NCI-H460 (cell line): ENCODE measurements at places on chromosomes 3 and 15.

DNA sequence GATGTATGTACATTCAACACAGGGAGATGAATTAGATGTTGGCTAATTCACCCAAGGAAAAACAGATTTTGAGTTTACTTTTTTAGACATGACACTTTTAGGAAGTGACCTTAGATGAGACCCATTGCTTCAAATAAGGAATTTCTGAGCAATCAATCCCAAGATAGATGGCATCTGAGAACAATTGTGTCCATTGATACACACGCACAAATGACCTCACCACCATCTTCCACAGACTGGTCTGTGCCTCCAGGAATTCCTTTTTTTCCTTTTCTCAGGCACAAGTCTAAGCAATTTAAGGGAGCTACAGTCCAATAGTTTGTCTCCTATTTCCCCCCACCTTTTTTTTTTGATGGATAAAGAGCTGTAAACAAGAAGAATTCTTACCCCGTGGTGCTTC, 265.3 kb downstream of the TBL1XR1 start:
- no peak for DNase-seq

DNA sequence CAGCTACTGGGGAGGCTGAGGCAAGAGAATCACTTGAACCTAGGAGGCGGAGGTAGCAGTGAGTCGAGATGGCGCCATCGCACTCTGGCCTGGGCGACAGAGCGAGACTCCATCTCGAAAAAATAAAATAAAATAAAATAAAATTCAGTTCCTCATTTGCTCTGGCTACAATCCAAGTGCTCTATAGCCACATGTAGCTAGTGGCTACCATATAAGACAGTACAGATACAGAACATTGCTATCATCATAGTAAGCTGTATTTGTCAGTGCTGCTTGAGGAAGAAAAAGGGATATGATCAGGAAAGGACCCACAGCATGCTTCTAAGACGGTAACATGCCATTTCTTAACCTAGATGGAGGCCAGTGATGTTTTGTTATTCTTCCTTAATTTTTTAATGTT, 88.7 kb upstream of the CDAN1 start:
- no peak for DNase-seq

DNA sequence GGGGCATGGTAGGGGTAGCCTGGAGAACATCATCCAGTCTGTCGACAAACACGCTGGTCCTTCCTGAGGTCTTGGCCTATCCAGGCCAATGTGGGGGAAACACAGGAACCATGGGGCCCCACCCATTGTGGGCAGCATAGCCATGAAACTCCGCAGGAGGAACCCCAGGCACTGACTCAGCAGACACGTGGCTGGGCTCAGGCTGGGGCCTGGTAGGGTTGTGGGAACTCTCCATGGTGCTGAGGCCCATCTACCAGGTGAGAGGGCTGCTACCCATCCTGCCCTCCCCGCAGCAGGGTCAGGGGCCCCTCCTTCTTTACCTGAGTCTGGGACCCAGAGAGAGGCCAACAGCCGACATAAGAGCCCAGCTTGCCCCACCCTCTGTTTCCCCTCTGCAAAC, 22.6 kb upstream of the CACNA2D2 start:
- peak; percentile 31 for DNase-seq

DNA sequence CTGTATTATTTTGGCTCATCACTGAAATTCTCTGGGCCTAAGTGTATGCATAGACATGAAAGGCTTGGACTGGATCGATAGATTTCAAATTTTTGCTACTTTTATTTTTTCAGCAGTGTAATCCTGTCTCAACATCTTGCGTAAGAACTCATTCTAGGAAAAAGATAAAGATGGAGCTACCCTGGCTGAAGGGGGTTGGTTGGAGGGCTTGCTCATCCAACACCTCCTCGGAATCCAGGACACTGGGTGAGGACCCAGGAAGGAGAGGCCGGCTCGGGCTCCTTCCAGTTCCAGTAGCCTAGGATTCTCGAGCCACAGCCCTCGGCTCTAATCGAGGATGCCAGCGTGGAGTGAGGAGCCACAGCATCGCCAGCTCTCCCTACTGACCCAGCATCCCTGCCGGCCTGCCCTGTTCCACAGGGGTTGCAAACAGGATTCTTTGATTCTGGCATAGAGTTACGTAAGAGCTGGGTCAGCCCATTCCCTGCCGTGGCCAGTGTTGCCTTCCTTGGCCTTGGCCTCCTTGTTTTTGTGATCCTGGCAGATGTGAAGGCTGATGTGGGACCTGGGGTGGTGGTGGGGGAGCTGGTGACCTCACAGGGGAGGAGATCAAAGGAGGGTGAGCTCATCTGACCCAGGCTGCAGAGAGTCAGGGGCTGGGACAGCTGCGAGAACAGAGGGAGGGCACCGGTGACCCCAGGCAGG, 149.5 kb downstream of the ALDH1A2 start:
- no peak for DNase-seq

DNA sequence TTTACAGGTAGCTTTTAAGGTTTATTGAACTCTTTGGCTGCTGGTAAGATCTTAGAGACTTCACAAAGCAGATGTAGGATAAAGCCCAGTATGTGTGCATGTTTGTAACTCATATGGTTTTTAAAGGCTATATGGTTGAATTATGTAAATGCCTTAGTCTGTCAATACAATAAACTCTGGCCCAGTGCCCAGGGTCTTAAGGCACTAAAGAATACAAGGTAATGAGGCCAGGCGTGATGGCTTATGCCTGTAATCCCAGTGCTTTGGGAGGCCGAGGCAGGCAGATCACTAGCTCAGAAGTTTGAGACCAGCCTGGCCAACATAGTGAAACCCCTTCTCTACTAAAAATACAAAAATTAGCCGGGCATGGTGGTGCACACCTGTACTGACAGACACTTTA, 170.3 kb upstream of the CGNL1 start:
- no peak for DNase-seq

GRCh38 chr3:25592510-25592968, 72.2 kb downstream of the TOP2B start:
- DNase-seq: peak; percentile 77

DNA sequence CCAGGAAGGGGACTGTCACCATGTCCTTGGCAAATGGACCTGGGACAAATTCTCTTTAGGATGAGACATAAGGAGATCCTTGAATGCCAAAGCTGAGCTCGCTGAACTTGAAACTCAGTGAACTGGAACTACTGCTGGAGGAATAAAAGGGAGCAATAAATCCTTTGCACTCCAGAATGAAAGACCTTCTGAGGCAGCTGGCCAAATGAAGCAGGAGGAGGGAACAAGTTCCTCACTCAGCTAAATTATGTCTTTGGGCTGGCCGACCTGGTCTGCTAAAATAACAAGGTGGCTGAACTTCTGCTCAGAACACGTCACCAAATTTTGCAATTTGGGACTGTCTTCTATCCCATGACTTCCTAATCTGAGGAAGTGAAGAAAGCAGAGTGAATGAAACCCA, 314.7 kb downstream of the LPP start:
- DNase-seq: no peak

- no peak for DNase-seq
These were observed 479.8 kb downstream of the PLOD2 start for GRCh38 chr3:145681181-145681580.

GRCh38 chr3:28036599-28037575, 204.5 kb upstream of the CMC1 start:
- no peak for DNase-seq

DNA sequence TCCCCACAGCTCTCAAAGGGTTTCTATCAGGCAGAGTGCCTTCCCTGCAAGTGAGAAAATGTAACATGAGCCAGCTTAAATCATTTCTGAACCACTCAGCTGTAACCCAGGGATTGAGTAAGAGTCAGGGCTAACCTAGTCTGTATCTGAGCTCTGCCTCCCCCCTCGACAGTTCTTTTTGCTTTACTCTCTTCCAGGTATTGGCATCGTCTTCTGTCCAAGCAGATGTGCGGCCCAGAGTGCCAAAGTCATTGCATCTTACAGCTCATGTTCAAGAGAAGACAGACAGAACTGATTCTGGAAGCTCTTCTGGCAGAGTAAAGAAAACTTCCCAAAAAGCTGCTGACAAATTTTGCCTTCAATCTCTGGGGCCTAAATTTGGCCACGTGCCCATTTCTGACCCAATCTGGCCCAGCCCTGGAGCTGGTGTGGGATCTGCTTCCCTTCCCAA, 74.8 kb downstream of the ABHD5 start:
- no peak for DNase-seq

DNA sequence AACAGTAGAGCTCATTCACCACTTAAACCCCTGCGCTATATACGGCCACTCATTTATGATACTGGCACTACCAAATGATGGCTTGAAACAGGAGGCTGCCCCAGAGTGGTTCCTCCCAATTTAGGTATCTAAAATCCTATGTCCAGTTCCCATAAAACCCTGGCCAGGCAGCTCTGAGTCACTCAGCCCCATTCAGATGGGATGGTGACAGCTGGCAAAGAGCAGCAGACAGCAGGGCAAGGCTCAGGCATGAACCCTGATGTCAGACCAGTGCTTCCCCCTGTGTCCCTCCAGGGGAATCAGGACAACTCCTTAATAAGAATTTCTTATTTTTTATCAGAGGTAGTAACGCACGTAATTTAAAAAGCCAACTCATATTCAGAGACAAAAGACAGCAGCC, 77.2 kb upstream of the RNU6-1 start:
- no peak for DNase-seq

GRCh38 chr3:55484191-55484689, 2.9 kb downstream of the WNT5A start:
- DNase-seq: no peak

DNA sequence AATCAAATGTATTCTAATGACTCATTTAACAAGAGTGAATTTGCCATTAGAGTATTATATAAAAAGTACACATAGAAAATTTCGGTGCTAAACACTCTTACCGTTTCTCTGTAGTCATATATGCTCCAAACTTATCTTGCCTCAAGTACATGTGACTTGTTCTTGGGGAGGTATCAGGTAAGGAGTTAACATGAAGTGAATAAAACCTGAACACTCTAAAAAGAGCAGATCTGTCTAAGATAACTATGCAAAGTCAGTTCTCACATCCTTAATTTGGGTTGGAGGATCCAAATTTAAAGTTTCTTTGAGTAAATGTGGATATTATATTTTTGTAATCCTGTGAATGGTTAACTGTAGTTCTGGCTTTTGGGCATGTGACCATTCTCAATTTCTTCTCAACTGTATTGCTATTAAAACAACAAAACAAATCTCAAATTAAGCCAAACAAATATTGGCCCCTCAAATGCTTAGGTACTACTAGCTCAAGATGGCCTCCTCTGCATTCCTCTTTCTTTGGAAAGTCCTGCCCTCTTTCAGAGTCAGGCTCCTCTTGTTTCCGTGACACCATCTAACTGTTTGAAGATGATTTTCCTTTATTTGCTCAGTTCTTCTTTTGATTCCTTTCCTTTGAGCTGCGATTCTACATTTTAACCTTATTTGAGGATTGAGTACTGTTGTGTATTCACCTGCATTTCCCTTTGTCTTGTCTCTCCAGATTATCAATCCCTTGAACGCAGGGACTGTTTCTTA, 4.2 kb downstream of the EDEM1 start:
- DNase-seq: no peak

DNA sequence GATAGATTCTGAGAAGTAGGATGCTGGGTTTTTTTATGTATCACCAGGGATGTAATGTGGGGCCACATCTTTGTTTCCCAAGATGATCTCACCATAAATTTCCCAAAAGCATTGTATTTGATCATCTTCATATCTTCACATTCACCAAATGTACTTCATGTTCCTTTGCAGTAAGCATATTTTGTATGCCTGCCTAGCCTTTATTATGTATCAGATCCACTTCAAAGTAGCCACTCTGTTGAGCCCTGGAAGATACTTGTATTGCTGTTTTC, 14.2 kb upstream of the GATM start:
- no peak for DNase-seq

GRCh38 chr3:164352991-164353390, 725.3 kb downstream of the SI start:
- no peak for DNase-seq

- no peak for DNase-seq
These were observed 269.1 kb upstream of the CFAP20DC start for GRCh38 chr3:59318881-59319280.

DNA sequence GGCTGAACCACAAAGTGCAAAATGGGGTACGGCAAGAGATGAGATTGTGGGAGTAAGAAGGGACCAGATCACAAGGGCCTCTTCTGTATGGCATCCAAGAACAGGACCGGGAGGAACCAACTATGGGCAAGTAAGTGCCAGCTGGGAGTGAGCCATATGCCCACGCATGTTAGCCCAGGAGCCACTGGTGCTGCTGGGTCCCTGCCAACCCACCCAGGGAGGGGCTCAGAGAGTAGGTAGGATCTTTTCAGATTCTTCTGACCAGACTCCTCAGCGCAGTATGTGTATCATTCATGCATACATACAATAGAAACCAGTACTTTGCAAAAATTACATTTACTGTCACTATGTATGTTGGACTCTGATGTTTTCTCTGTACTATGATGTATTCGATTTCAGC, 54.0 kb downstream of the RAB11A start:
- DNase-seq: no peak

DNA sequence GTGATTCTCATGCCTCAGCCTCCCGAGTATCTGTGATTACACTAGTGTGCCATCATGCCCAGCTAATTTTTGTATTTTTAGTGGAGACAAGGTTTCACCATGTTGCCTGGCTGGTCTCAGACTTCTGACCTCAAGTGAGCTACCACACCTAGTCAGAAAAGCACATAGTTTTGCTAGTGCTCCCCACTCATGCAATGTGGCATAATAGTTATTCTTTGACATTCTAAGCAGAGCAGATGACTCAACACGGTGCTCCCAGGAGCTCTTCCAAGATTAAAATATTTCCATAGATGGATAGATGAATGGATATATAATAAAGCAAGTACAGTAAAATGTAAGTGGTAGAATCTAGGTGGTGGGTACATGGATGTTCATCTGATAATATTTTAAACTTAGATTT, 53.1 kb upstream of the GK5 start:
- no peak for DNase-seq

DNA sequence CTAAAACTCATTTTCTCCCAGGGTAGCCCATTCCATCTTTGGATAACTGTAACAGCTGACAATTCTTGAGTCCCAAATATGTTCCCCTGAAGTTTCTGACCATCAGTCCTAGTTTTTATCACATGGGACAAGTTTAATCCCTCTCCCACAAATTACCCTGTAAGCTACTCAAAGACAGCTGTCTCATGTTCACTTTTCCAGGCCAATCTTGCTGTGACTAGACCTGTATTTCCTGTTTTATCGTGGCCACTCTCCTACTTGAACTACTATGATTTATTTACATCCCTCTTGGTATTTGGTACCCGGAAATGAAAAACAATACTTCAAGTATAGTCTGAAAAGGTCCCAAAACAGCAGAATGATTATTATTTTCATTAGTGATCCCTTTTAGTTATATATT, 95.1 kb upstream of the MEX3B start:
- no peak for DNase-seq

GRCh38 chr3:34862456-34862855, 776.9 kb upstream of the ARPP21 start:
- no peak for DNase-seq

- DNase-seq: no peak
These were observed 301.9 kb downstream of the IL20RB start for GRCh38 chr3:137259701-137260100.

DNA sequence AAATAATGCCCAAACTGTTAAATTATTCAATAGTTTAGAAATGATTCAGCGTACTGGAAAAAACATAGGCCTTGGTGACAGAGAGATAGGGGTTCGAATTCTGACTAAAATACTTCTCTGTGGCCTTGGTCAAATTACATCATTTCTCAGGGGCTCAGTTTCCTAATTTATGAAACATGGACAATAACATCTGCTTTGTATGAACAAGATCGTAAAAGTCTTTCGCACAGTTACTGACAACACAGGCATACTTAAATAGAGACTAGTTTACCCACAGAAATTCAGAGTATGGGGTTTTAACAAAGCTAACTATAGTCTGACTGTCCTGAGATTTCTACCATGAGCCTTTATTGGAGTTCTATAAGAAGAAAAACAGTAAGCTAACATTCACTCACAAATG, 440.4 kb downstream of the FHIT start:
- no peak for DNase-seq
